Renal cortical epithelial cell (primary cell): ENCODE measurements at places on chromosomes 2 and 18.

DNA sequence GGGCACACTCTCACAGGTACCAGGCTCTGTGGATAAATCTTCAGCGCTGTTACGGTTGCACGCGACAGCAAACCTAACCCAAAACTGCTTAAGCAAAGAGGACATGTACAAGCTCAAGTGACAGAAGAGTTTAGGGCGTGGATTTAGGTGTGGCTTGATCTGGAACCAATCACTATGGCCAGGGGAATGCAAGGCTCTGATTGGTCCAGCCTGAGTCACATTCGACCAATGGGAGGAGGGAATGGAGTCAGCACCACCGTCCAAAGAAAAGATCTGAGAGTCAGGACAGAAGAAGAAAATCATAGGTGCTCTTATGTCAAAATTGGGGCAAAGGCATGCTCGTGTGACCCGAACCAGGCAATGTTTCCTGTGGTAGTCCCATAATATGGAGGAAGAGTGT is 139.0 kb downstream of the TRIM43 start:
- no peak for DNase-seq

DNA sequence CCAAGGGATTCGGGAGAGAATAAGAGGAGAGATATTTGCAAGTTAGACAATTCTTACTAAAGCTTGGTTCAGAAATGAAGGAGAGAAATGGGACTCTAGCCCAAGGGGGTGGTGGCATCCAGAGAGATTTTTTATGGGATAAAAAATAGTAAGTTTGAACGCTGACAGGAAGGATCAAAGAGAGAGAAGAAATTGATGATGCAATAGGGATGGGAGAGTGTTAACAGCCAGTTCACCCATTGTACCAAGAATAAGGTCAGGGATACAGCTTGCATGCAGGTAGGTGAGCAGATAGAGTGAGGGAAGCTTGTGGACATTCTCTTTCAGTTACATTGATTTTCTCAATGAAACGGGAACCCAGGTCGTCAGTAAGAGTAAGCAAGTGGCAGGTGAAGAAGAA is 1.2 kb upstream of the ARHGAP25 start:
- DNase-seq: no peak

GRCh38 chr18:49731860-49732311 is 81.4 kb downstream of the ACAA2 start:
- peak; percentile 11 for DNase-seq

DNA sequence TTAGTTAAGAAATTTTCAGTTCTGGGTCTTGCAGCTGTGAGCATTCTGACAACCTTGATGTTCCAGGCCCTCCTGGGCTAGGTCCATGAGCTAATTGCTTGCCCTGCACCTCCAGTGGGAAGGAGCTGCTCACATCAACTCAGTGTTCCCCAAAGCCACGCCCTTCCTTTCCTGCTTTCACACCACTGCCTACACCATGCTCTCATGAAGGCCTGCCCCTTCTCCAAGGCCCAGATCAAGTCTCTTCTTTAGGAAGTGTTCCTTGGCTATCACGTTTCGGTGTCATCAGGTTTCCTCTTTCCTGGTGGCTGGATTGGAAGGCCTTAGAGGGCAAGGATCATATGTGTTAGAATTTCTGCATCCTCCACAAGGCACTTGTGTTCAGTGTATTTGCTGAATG is 18.8 kb downstream of the TMEM127 start:
- DNase-seq: no peak

- no peak for DNase-seq
Observed at GRCh38 chr2:217437290-217437870, 565.4 kb downstream of the TNS1 start.

GRCh38 chr2:202006301-202006700 is 27.4 kb upstream of the FZD7 start:
- DNase-seq: peak; percentile 25

DNA sequence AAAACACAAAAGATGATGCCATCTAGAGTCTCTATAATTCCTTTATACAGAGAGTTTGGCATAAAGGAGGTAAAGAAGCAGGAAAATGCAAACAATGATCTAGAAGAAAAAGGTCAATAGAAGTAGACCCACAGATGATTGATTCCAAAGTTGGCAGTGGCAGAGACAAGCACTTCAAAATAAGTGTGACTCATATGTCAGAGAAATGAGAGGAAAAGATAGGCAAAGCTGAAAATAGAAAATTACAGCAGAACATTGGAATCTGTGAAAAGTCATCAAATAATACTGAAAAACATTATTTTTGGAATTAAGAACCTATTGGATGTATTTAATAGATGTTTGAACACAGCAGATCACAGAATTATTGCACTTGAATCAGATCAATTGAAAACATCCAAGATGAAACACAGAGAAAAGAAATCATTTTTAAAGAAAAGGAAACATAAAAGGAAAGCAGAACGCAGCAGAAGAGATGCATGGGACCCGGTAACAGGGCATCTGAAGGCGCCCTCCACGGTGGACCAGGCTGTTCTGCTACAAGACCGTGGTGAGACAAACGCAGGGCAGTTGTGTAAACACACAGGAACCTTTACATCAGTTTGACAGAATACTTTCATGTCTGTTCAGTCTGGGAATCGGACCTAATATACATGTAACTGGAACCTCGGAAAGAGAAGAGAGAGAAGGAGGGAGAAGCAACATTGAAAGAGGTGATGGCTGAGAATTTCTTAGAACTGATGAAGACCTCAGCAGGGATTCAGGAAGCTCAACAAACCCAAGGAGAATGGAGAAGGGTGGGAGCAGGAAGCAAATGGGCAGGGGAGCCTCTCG is 74.6 kb upstream of the GPC1 start:
- no peak for DNase-seq

- DNase-seq: no peak
Observed at GRCh38 chr2:220648628-220649027, 923.5 kb downstream of the EPHA4 start.

DNA sequence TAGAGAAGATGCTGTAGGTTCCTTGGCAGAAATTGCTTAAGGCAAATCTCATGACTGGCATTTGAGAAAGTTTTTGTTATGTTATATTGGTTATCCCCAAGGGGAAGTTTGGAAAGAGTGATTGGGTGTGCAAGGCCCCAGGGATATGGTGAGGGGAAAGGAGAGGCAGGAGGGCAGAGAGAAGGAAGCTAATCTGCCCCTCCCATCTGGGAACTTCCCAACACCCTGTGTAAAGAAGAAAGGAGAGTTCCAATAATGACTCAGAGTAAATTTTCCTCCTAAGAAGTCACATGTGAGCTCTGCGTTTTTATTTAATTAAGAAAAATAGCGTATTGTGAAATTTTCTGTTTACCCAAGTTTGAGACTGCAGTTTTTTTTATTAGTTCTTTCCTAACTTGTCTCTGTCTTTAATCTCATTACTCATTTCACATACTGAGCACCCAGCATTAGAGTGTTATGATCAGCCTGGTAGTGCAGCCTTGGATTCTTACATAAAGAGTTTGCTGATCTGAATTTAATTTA is 3.1 kb upstream of the KYNU start:
- DNase-seq: peak; percentile 100

GRCh38 chr2:238987352-238987981 is 139.6 kb downstream of the TWIST2 start:
- no peak for DNase-seq

DNA sequence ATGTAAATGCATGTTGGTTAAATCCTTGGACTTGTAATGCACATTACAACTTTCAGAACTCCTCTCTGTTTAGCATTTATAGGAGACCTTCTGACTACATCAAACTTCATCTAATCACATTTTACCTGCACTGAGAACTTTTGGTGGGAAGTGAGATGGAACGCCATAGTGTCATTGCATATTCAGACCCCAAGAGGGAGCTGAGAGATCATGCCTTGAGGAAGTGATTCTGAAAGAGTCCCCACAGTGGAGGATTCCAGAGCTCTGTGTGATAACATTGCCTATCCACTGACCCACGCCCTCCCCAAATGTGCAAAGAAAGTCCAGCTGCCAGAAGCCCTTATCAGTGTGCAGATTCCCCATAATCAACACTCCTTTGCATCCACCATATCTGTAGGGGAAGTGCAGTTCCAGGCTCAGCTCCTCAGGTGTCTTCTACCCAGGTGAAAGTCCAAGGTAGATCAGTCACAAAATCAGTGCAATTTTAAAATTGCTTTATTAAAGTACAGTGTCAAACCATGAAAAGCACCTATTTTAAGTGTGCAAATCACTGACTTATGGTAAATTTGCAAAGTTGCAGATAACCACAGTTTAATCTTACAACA is 212.4 kb downstream of the RPIA start:
- peak; percentile 32 for DNase-seq

GRCh38 chr2:96762529-96763311 is 2.0 kb downstream of the CNNM4 start:
- DNase-seq: no peak
